ENCODE measurements at places on chromosomes 11 and 22. TPM values are rescaled to one million over a fixed set of nuclear protein-coding genes. Genes with fewer than 3 reads are reported as not detected.

DNA sequence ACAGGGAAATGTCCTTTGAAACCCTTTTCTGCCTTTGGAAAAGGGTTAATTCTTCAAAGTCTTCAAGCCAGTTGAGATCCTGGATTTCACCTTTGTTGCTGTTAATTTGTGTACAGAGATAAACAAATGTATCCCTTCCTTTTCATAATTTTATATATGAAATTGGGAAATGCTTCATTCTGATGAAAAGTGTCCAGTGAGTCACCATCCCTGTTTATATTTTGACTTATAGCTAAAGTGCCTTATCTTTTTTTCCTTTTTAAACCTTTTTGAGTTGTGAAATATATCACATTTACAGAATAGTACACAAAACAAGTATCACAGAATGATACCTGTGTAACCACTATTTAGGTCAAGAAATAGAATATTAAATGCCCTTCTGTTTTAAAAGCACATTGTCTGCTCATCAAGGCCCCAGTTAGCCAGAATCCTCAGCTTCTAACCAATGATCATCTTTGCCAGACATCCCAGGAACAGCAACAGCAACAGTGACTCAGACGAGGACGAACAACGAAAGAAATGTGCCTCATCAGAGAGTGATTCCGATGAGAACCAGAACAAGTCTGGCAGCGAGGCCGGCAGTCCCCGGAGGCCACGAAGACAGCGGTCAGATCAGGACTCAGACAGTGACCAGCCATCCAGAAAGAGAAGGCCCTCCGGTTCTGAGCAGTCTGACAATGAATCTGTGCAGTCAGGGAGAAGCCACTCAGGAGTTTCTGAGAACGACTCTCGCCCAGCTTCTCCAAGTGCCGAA, 27.3 kb downstream of the CTR9 start:
- no peak for DNase-seq

GRCh38 chr11:72642884-72643522, 31.2 kb downstream of the PDE2A start:
- DNase-seq, result peak; percentile 50

DNA sequence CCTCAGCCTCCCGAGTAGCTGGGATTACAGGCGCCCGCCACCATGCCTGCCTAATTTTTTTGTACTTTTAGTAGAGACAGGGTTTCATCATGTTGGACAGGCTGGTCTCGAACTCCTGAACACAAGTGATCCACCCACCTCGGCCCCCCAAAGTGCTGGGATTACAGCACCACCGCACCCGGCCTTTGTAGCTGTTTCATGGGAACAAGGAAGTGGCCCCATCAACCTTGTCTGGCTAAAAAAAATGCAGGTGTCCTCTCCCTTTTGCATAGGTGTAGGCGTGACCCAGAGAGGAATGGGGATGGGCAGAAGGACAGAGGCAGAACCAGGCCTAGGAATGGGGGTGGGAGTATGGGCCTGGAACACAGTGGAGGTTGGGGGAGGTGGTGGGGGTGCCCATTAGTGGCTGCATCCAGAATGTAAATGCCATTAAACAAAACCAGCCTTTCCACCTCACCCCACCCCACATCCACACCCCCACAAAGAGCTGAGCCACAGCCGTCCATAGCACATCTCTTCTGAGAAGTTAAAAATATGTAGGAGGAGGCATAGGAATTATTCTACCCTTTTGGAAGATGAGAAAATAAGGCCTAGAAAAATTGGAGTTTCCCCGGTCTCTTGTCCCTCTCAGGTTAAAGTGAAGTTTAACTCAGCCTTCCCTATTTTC, 22.8 kb upstream of the SCGB1A1 start:
- DNase-seq, result no peak

Gene MS4A15
- total RNA-seq, result not detected

DNA sequence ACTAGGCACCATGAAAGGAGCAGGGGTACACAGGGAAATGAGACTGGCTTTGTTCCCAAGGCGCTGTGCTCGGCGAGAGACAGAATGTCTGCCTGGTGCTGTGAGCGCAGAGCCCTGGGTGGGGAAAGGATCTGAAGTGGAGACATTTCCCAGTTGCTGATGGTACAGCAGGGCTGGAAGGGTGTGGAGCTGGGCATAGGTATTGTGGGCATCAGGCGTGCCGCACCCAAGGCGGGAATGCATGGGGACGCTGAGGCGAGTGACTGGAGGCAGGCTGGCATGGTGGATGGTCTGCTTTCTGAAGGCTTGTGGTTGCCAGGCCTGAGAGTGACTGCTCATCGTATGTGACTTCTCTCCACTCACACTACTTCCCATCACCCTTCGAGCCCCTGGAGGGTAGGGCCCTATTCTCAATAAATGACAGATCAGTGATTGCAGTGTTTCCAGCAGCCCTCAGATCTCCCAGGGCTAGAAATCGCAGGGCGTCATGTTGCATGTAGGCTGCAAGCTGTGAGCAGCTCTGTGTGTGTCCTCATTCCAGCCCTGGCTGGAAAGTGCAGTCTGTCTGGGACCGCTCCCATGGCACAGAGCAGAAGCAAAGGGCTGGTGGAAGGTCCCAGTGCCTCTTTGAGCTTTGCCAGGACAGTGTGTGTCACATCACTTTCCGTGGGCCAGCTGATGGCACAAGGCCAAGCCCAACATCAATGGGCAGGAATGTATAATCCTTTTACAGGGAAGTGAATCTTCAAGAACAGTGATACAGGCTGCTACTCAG, 67.7 kb downstream of the TBC1D22A start:
- DNase-seq, result peak; percentile 78

Gene NRXN2
- 0.12 TPM for total RNA-seq

DNA sequence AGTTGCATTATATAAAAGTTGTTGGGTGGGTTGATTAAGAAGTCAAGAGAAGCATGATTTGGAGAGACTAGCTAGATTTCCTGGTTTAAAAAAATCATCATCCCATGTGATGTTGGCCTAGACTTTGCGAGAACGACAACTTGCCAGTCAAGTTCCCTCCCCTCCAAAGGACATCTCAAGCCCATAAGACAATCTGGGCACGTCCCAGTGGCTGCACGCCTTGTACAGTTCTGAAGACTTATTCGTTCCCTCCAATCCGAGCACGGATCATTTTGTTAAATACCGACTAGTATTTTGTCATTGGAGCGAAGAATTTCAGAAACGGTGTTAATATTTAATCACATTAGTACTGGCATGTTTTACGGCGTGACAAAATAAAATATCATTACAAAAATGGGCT, 8.0 kb downstream of the MN1 start:
- no peak for DNase-seq

Gene ALDH3B1
- 16.8 TPM for total RNA-seq

Gene ZNF280A
- not detected for total RNA-seq

Measured in M059J (cell line).